ENCODE measurements at places on chromosomes 12 and 14. TPM values are rescaled to one million over a fixed set of nuclear protein-coding genes. Genes with fewer than 3 reads are reported as not detected.

DNA sequence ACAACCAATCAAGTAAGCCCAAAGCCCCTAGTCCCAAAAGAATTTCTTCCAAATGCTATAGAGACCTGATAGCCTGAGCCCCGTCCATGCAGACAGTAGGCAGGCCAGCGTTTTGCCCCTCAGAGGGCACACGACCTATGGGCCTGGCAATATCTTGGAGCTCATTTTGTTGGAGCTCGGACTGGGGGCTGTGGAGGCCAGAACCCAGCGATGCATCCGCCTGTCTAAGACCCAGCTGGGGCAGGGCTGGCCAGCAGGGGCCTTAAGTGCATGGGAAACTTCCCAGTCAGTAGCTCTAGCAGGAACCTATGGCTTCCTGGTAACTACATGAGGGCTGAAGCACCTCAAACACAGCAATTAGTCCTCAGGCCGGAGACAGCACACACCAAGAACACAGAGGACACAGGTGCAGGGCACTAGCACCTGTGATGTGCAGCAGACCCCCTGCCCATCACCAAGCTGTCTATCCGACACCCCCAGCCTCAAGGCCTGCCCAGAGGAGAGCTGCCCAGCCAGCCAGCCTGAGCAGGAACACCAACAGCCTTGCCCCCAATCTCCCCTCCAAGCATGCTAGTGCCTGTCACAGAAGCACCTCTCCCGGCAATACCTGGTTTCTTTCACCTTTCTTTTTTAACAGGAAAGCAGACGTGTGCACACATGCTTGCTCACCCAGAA, 50.8 kb downstream of the ARL6IP4 start:
- no peak for DNase-seq
- peaks cover 6% of the 10 kb centered on the region for H3K36me3 ChIP-seq
- H3K27ac ChIP-seq, result no peak overlapping the region
- H3K4me3 ChIP-seq, result no peak overlapping the region
- H3K4me1 ChIP-seq, result no peaks in the 10 kb centered on the region
- no peaks in the 10 kb centered on the region for H3K27me3 ChIP-seq

GRCh38 chr12:116343331-116343884, 65.9 kb upstream of the MED13L start:
- no peaks in the 10 kb centered on the region for H3K27me3 ChIP-seq
- DNase-seq, result no peak
- no peak overlapping the region for H3K4me3 ChIP-seq
- H3K36me3 ChIP-seq, result no peaks in the 10 kb centered on the region

- no peak overlapping the region for H3K27ac ChIP-seq
- no peaks in the 10 kb centered on the region for H3K27me3 ChIP-seq
- H3K36me3 ChIP-seq, result no peaks in the 10 kb centered on the region
- no peak for DNase-seq
- H3K4me1 ChIP-seq, result no peaks in the 10 kb centered on the region
These were observed 71.9 kb upstream of the HOXC13 start for GRCh38 chr12:53866727-53867126.

- no peak overlapping the region for H3K4me3 ChIP-seq
- H3K27me3 ChIP-seq, result no peaks in the 10 kb centered on the region
- no peaks in the 10 kb centered on the region for H3K36me3 ChIP-seq
- no peak overlapping the region for H3K27ac ChIP-seq
- DNase-seq, result no peak
These were observed 196.2 kb downstream of the ITPR2 start for GRCh38 chr12:26636710-26637328.

GRCh38 chr14:69612014-69612782, 802 bp downstream of the SUSD6 start:
- H3K4me3 ChIP-seq, result peak overlapping the region; percentile 84
- peaks cover 7% of the 10 kb centered on the region for H3K4me1 ChIP-seq
- DNase-seq, result peak; percentile 27
- no peaks in the 10 kb centered on the region for H3K36me3 ChIP-seq

DNA sequence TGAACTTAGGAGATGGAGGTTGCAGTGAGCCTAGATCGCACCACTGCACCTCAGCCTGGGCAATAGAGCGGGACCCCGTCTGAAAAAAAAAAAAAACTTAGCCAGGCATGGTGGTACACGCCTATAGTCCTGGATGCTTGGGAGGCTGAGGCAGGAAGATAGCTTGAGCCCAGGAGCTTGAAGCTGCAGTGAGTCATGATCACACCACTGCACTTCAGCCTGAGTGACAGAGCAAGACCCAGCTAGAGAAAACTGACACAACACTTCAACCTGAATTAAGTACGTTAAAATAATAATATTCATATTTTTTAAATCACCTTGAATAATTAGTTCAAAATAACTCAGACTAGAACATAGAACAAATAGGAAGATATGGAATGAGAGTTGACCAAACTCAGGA, 5.7 kb upstream of the CATSPERB start:
- no peak overlapping the region for H3K4me3 ChIP-seq
- no peaks in the 10 kb centered on the region for H3K36me3 ChIP-seq
- no peak overlapping the region for H3K27ac ChIP-seq
- H3K27me3 ChIP-seq, result no peaks in the 10 kb centered on the region
- H3K4me1 ChIP-seq, result no peaks in the 10 kb centered on the region

- H3K4me3 ChIP-seq, result no peak overlapping the region
- no peaks in the 10 kb centered on the region for H3K27me3 ChIP-seq
- H3K4me1 ChIP-seq, result no peaks in the 10 kb centered on the region
- H3K36me3 ChIP-seq, result no peaks in the 10 kb centered on the region
- H3K27ac ChIP-seq, result no peak overlapping the region
These were observed 1397.2 kb downstream of the LRFN5 start for GRCh38 chr14:43003845-43004244.

GRCh38 chr12:48982397-48983080, 4.4 kb downstream of the WNT1 start:
- no peak overlapping the region for H3K27ac ChIP-seq
- no peaks in the 10 kb centered on the region for H3K4me1 ChIP-seq
- peaks cover 58% of the 10 kb centered on the region for H3K27me3 ChIP-seq
- no peak for DNase-seq
- H3K36me3 ChIP-seq, result no peaks in the 10 kb centered on the region

GRCh38 chr14:65356327-65356836, 56.1 kb upstream of the FUT8 start:
- H3K4me1 ChIP-seq, result no peaks in the 10 kb centered on the region
- H3K27me3 ChIP-seq, result no peaks in the 10 kb centered on the region
- no peaks in the 10 kb centered on the region for H3K36me3 ChIP-seq
- DNase-seq, result no peak
- no peak overlapping the region for H3K27ac ChIP-seq
- no peak overlapping the region for H3K4me3 ChIP-seq

DNA sequence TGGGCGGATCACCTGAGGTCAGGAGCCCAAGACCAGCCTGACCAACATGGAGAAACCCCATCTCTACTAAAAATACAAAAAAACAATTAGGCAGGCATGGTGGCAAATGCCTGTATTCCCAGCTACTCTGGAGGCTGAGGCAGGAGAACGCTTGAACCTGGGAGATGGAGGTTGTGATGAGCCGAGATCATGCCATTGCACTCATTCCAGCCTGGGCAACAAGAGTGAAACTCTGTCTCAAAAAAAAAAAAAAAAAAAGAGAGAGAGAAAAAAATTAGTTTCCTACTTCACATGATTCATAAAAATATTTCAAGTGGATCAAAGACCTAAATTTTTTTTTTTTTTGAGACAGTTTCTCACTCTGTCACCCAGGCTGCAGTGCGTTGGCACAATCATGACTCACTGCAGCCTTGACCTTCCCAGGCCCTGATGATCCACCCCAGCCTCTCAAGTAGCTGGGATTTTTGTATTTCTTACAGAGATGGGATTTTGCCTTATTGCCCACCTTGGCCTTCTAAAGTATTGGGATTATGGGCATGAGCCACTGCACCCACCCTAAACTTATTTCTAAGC, 24.9 kb downstream of the FCF1 start:
- H3K27me3 ChIP-seq, result no peaks in the 10 kb centered on the region
- no peaks in the 10 kb centered on the region for H3K4me1 ChIP-seq
- no peak overlapping the region for H3K27ac ChIP-seq
- H3K36me3 ChIP-seq, result peaks cover 4% of the 10 kb centered on the region

DNA sequence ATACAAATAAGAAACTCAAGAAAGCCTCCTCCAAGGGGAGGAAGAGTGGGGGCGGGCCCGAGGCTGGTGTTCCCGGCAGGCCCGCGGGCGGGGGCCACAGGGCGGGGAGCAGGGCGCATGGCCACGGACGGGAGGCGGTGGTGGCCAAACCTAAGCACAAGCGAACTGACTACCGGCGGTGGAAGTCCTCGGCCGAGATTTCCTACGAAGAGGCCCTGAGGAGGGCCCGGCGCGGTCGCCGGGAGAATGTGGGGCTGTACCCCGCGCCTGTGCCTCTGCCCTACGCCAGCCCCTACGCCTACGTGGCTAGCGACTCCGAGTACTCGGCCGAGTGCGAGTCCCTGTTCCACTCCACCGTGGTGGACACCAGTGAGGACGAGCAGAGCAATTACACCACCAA, 8.7 kb downstream of the DACT1 start:
- DNase-seq, result no peak
- H3K4me3 ChIP-seq, result no peak overlapping the region
- no peaks in the 10 kb centered on the region for H3K27me3 ChIP-seq
- no peak overlapping the region for H3K27ac ChIP-seq

- no peak for DNase-seq
- H3K27me3 ChIP-seq, result no peaks in the 10 kb centered on the region
- H3K4me3 ChIP-seq, result no peak overlapping the region
- no peaks in the 10 kb centered on the region for H3K4me1 ChIP-seq
These were observed 71.5 kb downstream of the BRMS1L start for GRCh38 chr14:35897616-35898111.

DNA sequence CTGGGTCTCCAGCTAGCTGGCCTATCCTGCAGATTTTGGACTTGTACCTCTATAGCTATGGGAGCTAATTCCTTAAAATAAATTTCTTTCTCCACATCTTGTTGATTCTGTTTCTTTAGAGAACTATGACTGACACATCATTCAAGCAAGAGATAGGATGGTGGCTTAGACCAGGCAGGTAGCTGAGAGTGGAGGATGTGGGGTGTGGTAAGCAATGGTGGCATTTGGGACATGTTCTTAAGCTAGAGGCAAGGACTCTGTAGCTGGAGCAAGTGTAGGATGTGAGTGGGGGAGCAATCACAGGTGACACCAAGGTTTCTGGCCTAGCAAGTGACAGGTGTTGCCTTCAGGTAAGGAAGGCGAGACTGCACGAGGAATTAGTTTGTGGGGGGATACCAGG, 6.8 kb downstream of the TDRD9 start:
- no peaks in the 10 kb centered on the region for H3K27me3 ChIP-seq
- no peak for DNase-seq
- no peak overlapping the region for H3K4me3 ChIP-seq
- H3K4me1 ChIP-seq, result no peaks in the 10 kb centered on the region

- no peaks in the 10 kb centered on the region for H3K36me3 ChIP-seq
- H3K4me3 ChIP-seq, result no peak overlapping the region
- H3K27ac ChIP-seq, result no peak overlapping the region
- DNase-seq, result no peak
- no peaks in the 10 kb centered on the region for H3K4me1 ChIP-seq
- H3K27me3 ChIP-seq, result no peaks in the 10 kb centered on the region
These were observed 263.5 kb upstream of the ALG10B start for GRCh38 chr12:38053113-38053512.

PLXNC1 gene
- 11.6 TPM for total RNA-seq

KRT75 gene
- not detected for total RNA-seq

IFT43 gene
- total RNA-seq, result 41.6 TPM

PDE3A gene
- 18.3 TPM for total RNA-seq

TMEM233 gene
- 1.2 TPM for total RNA-seq

GALNT8 gene
- total RNA-seq, result 0.25 TPM

PLEK2 gene
- 10.8 TPM for total RNA-seq

All from kidney (tissue), 22 donors.